ENCODE measurements at places on chromosomes 5 and 9.

GRCh38 chr9:74940600-74940999, 12.1 kb downstream of the C9orf40 start:
- no peaks in the 10 kb centered on the region for H3K36me3 ChIP-seq
- DNase-seq, result peak; percentile 54
- H3K27me3 ChIP-seq, result no peaks in the 10 kb centered on the region
- H3K4me1 ChIP-seq, result no peaks in the 10 kb centered on the region

DNA sequence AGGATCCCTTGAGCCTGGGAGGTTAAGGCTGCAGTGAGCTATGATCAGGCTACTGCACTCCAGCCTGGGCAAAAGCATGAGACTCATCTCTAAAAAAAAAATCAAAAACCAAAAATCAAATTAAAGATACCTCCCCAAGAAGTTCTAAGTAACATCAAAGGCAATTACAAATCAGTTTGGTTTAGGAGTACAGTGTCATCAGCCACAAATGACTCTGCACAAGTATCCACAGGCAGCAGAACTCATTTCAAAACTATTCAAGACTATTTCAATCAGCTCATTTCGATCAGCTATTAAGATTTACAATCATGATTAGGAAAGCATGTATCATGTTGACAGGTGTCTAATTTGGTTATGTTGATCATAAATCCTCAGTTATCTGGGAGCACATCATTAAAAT, 19.1 kb downstream of the TRMO start:
- no peak overlapping the region for H3K27ac ChIP-seq
- no peaks in the 10 kb centered on the region for H3K27me3 ChIP-seq
- H3K36me3 ChIP-seq, result no peaks in the 10 kb centered on the region
- no peak overlapping the region for H3K4me3 ChIP-seq

DNA sequence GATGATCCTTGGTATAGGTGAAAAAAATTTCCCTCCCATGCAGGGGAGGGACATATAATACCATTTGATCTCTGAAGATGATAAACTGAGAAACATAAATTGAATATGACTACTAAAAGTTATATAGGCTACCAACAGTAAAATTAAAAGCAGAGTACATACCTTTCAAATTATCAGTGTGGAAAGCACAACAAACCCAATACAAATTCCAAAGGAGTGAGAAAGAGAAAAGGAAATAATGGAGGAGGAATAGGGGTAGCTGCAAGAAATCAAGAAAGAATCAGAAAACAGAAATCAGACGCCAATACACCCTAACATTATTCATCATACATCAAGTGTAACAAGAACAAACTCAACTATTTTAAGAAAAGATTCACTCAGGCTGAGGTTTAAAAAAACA, 17.7 kb downstream of the GNAQ start:
- no peak overlapping the region for H3K4me3 ChIP-seq
- no peaks in the 10 kb centered on the region for H3K36me3 ChIP-seq
- H3K27ac ChIP-seq, result peak overlapping the region; percentile 9
- no peaks in the 10 kb centered on the region for H3K27me3 ChIP-seq

DNA sequence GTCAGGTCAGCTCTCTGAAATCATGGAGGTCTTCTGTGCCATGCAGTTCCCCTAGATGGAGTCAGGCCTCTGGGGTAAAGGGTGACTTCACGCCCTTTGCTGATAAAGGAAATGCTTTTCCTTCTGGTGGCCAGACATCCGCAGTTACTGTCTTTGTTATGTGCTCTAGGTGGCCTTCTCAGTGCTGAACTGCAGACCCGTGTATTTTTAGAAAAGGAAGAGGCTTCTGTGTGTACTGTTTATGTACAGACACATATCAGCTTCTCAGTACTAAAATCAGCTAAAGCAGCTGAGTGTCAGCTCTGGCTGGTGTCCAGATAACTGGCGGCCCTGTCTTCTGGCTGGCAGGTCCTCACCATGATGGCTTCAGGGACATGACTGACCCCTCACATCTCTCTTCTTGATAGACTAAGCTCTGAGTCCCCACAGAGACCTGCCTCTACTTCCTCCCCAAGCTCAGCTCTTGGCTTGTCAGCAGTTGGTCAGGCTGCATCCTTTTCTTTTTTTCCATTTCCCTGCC, 75.3 kb downstream of the ARHGAP26 start:
- H3K4me1 ChIP-seq, result peaks cover 13% of the 10 kb centered on the region
- no peak for DNase-seq
- H3K27me3 ChIP-seq, result no peaks in the 10 kb centered on the region
- no peak overlapping the region for H3K27ac ChIP-seq

DNA sequence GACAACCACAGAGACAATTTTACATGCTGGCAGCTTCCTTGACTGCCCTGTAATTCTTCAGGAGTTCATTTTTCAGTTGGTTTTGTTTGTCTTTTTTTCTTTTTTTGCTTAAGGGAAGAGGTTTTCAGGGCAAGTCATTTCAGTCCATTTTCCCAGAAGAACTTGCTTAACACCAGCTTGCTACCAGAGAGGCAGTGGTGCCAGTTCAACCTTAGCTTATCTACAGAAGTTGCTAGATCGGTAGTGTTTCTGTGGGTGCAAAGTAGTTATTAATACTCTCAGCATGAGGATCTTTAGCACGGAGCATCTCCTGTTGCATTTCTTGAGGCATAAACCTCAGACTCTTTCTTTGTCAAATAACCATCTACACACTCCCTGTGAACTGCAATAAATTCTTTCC, 1.1 kb downstream of the SPEF2 start:
- no peaks in the 10 kb centered on the region for H3K27me3 ChIP-seq
- DNase-seq, result peak; percentile 43
- no peaks in the 10 kb centered on the region for H3K36me3 ChIP-seq
- peak overlapping the region; percentile 68 for H3K27ac ChIP-seq

- H3K4me1 ChIP-seq, result peaks cover 22% of the 10 kb centered on the region
- peak; percentile 64 for DNase-seq
- H3K27me3 ChIP-seq, result no peaks in the 10 kb centered on the region
- peaks cover 7% of the 10 kb centered on the region for H3K36me3 ChIP-seq
- peak overlapping the region; percentile 75 for H3K4me3 ChIP-seq
These were observed 1.0 kb downstream of the ANKH start for GRCh38 chr5:14870337-14871213.

GRCh38 chr9:120212153-120212852, 367.7 kb downstream of the CDK5RAP2 start:
- no peaks in the 10 kb centered on the region for H3K27me3 ChIP-seq
- no peaks in the 10 kb centered on the region for H3K4me1 ChIP-seq
- no peak overlapping the region for H3K4me3 ChIP-seq

DNA sequence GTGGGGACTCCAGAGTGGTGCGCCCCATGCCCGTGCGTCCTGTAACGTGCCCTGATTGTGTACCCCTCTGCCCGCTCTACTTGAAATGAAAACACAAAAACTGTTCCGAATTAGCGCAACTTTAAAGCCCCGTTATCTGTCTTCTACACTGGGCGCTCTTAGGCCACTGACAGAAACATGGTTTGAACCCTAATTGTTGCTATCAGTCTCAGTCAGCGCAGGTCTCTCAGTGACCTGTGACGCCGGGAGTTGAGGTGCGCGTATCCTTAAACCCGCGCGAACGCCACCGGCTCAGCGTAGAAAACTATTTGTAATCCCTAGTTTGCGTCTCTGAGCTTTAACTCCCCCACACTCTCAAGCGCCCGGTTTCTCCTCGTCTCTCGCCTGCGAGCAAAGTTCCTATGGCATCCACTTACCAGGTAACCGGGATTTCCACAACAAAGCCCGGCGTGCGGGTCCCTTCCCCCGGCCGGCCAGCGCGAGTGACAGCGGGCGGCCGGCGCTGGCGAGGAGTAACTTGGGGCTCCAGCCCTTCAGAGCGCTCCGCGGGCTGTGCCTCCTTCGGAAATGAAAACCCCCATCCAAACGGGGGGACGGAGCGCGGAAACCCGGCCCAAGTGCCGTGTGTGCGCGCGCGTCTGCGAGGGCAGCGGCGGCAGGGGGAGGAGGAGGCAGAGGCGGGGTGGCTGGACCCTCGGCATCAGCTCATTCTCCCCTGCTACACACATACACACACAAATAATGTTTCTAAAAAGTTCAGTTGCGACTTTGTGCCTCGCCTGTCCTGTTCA, 668 bp downstream of the GLIS3 start:
- peaks cover 57% of the 10 kb centered on the region for H3K4me1 ChIP-seq
- peak; percentile 94 for DNase-seq
- no peaks in the 10 kb centered on the region for H3K36me3 ChIP-seq
- no peaks in the 10 kb centered on the region for H3K27me3 ChIP-seq
- H3K4me3 ChIP-seq, result peak overlapping the region; percentile 84

DNA sequence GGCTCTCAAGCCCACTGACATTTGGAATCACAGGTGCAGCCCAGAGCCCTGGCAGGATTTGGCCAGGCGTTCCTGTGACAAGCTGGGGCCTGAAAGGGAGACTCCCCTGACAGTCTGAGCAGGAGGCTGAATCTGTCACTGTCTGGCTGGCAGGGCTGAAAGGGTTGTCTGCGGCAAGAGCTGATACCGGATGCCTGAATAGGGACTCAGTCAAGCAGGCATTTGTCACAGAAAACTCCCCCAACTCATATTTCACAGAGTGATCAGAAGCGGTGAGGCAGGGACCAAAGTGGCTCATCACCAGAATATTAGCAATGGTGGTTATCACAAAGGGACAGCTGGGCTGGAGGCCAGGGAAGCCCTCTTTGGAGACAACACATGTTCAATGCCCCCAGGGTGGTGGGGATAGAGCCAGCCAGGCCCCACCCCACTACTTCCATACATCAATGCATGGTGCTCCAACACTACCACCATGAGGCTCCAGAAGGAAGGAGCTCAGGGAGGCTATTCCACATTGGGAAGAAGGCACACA, 295.5 kb downstream of the DTWD2 start:
- H3K27me3 ChIP-seq, result no peaks in the 10 kb centered on the region
- no peaks in the 10 kb centered on the region for H3K36me3 ChIP-seq
- DNase-seq, result no peak
- H3K4me1 ChIP-seq, result no peaks in the 10 kb centered on the region
- no peak overlapping the region for H3K4me3 ChIP-seq

GRCh38 chr9:137199411-137200121, 975 bp downstream of the TPRN start:
- H3K4me1 ChIP-seq, result peaks cover 30% of the 10 kb centered on the region
- H3K36me3 ChIP-seq, result no peaks in the 10 kb centered on the region
- H3K4me3 ChIP-seq, result peak overlapping the region; percentile 70
- no peak overlapping the region for H3K27ac ChIP-seq
- peak; percentile 95 for DNase-seq

- H3K36me3 ChIP-seq, result peaks cover 8% of the 10 kb centered on the region
- H3K4me1 ChIP-seq, result no peaks in the 10 kb centered on the region
- no peaks in the 10 kb centered on the region for H3K27me3 ChIP-seq
These were observed 34.6 kb downstream of the PKD2L2 start for GRCh38 chr5:137923856-137924255.

DNA sequence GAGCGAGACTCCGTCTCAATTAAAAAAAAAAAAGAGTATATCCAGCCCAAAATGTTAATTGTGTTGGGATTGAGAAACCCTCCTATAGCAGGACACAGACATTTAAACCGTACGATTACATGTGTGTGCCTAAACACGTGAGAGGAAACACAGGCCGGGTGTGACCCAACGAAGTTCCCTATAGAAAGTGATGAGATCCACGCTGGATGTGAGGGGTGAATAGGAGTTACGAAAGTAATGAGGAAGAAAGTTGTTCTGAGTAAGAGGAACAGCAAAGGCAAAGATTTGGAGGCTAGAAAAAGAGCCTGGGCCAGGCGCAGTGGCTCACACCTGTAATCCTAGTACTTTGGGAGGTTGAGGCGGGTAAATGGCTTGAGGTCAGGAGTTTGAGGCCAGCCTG, 13.6 kb downstream of the NAIF1 start:
- no peaks in the 10 kb centered on the region for H3K36me3 ChIP-seq
- no peak overlapping the region for H3K4me3 ChIP-seq
- no peaks in the 10 kb centered on the region for H3K27me3 ChIP-seq
- peaks cover 4% of the 10 kb centered on the region for H3K4me1 ChIP-seq
- no peak for DNase-seq

DNA sequence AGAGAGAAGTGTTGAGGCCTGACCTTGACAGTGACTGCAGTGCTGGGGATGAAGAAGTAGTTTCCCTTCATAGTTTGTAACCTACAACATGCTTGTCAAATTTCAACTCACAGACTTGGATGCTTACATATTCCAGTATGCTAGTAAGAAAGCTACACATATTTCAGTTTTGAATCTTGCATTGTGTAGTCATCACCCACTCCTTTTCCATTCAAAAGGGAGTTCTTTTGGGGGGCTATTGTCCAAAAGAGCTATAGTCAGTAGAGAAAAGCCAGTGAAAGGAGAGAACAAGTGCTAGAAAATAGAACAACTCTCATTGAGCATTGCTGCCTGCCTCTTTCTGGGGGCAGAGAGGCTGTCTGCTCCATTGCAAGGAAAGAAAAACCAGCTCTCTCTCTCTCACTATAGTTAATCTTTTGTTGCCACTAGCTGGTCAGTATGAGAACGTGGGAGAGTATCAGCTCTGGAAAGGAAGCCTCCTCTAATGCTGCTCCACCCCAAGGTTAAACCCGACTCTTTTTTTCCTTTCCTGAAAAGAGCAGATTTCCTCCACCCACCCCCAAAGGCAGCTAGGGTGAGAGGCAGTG, 7.3 kb downstream of the ASTN2 start:
- H3K4me3 ChIP-seq, result no peak overlapping the region
- H3K36me3 ChIP-seq, result no peaks in the 10 kb centered on the region
- no peak overlapping the region for H3K27ac ChIP-seq

DNA sequence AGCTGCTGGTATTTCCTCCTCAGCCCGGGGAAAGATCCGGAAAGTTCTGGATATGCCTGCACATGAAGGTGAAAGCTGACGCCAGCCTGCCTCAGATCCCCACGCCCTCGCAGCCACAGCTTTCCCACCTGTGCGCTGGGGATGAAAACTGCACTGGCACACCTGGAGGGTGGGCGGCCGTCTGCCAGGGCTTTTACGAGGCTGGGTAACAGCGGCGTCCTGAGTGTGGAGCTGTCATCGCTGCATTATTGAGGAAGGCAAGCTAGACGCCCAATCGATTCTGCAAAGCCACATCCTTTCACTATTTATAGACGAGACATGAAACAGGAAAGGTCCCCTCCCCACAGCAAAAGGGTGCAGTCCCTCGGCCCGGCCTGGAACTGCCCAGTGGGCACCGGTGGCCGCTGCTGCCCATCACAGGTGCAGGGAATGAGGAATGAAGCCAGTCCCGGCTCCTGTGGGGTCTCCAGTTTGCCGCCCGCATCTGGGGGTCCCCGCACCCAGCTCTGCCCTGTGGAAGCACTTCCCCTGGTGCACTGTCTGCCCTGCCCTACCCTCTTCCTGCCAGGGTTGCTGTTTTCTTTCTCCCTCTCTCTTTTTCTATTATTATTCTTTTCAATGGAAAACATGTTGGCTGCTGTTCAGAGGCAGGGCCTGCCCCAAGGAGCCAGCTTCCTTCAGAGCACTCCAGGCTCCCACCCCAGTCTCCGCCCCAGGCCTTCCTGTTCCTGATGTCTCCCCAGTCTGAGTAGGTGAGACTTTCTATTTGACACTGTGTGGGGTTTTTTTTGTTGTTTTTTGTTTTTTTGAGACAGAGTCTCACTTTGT, 7.0 kb downstream of the NOTCH1 start:
- no peaks in the 10 kb centered on the region for H3K27me3 ChIP-seq
- no peak for DNase-seq
- peaks cover 8% of the 10 kb centered on the region for H3K36me3 ChIP-seq
- H3K27ac ChIP-seq, result peak overlapping the region; percentile 36
- H3K4me3 ChIP-seq, result no peak overlapping the region
- peaks cover 15% of the 10 kb centered on the region for H3K4me1 ChIP-seq

GRCh38 chr9:71036501-71036900, 84.9 kb downstream of the TRPM3 start:
- H3K4me3 ChIP-seq, result no peak overlapping the region
- no peak for DNase-seq
- no peaks in the 10 kb centered on the region for H3K36me3 ChIP-seq
- no peaks in the 10 kb centered on the region for H3K4me1 ChIP-seq

GRCh38 chr5:85109616-85110015, 724.9 kb upstream of the EDIL3 start:
- no peaks in the 10 kb centered on the region for H3K4me1 ChIP-seq
- H3K4me3 ChIP-seq, result no peak overlapping the region
- no peaks in the 10 kb centered on the region for H3K27me3 ChIP-seq

- H3K27me3 ChIP-seq, result no peaks in the 10 kb centered on the region
- no peak for DNase-seq
- H3K27ac ChIP-seq, result no peak overlapping the region
- H3K4me3 ChIP-seq, result no peak overlapping the region
These were observed 293.6 kb downstream of the KCTD16 start for GRCh38 chr5:144464306-144464705.

Data from osteoblast (primary cell).